ENCODE measurements at places on chromosomes 12 and 14. TPM values are rescaled to one million over a fixed set of nuclear protein-coding genes. Genes with fewer than 3 reads are reported as not detected.

Gene NPC2
- total RNA-seq = 443 TPM

DNA sequence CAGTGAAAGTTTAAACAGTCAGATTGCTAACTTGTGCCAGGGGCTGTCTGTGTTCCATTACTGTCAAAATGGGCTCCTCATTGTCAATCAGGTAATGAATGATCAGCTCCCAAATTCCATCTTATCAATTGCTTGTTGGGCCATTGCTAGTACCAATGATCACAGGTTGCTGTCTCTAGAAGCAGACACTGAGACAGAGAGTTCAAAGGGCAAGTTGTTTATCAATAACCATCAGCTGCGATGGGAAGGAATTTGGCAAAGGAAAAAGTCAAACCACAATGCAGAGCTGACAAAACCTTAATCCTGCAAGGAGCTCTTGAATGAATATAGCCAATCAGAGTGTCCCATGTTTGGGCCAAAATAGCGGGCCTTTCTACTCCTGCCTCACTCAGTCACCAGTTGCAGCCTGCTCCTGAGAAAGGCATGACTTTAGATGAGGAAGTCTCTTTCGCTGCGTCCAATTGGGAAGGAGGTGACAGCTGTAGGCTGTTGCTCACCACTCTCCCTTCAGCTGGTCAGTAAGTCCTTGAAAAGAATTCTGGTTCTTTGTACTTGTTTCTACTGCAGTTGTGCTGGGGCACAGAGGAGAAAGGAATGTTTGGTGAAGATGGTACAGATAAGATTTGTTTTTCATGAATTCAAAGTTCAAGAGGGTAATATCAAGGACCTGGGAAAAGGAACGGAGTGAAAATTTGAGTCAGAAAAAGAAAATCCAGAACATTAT is 179.2 kb upstream of the PDE3A start:
- no peak for DNase-seq

DNA sequence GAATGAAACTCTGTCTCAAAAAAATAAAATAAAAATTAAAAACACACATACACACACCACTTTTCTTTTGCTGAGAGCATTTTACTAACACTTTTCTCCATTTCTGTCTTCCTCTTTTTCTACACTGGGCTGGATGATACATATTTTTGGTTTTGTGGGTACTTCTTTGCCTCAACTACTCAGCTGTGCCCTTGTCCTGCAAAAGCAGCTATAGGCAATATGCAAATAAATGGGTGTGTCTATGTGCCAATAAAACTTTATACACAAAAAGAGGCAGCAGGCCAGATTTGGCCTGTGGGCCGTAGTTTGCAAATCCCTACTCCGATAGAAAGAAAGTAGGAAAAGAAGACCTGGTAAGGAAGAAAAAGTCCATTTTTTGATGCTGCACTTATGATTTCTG is 6.5 kb downstream of the CLMN start:
- no peak for DNase-seq

- no peak for DNase-seq
Observed at GRCh38 chr12:120228041-120228290, 27.1 kb upstream of the RPLP0 start.

Data from adrenal gland (tissue), 19 donors.